Spinal cord (tissue), 10 donors: ENCODE measurements at places on chromosomes 1 and 21. TPM values are rescaled to one million over a fixed set of nuclear protein-coding genes. Genes with fewer than 3 reads are reported as not detected.

GRCh38 chr1:213292614-213293013 is 241.6 kb downstream of the RPS6KC1 start:
- no peak for DNase-seq

TBX19 gene
- total RNA-seq = 0.50 TPM

TMOD4 gene
- not detected for total RNA-seq

SHE gene
- 5.2 TPM for total RNA-seq

ACADM gene
- 85.2 TPM for total RNA-seq

DNA sequence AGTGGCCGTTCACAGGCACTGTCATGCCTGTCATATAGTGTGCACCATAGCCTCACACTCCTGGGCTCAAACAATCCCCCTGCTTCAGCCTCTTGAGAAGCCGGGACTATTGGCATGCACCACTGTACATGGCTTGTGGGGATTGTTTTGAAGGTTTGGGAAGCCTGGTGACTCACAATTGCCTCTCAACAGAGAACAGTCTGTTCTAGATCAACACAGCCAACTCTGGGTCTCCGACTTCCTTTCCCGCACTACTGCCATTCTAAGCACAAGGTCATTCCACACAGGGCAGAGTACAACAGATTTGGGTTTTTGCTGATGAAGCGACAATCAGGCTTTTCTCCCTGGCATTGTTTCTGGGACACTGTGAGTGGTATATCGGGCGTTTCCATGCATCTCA is 15.5 kb upstream of the AHCTF1 start:
- no peak for DNase-seq

S100A7A gene
- not detected for total RNA-seq

GOLT1A gene
- total RNA-seq = 3.1 TPM

DNA sequence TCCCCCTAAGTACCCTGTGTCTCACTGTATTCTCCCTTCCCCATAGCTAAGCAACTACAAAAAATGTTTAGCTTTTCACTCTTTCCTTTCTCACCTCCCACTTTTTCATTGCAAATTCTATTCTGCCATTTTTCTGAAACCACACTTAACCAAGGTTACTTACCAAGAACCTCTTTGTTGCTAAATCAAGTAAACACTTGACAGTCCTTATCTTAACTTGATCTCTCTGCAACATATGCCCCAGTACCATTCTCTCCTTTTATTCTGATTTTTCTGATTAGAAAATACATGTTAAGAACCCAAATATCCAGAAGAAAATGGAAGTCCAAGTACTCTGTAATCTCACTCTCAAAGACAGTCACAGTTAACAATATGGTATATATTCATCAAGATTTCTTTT is 16.0 kb downstream of the EVI5 start:
- no peak for DNase-seq
